GDM1 (cell line): ENCODE measurements at places on chromosomes 13 and 19.

DNA sequence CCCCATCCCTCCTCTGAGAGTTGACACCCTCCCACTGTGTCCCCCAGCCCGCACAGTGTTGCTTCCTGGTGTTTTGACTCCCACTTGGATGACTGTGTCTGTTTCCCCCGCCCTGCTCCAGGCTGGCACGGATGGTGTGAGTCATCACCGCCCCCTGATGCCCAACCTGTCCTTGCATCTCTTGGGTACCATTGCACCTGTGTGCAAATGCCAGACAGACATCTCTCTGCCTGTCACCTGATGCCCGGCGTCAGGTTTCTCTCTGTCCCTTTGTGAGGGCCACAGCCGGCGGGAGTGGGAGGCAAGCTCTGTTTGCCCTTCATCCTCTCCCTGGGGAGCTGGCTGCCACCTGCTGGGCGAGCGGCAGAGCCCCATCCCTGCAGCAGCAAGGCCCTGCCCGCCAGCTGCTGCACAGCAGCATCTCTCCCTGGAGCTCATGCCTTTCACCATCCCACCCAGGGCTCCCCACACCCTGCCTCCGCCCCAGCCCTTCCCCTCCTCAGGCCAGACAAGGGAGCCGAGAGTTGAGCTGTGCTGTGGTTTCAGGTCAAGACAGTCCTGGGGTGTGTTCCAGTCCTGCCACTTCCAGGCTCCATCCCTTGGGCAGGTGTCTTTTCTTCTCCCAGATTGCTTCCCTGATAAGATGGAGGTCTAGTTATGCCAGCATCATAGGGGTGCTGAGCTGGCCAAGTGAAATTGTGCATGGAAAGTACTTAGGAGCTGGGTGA, 29.7 kb downstream of the NKPD1 start:
- no peak for DNase-seq

- DNase-seq, result no peak
Measured at GRCh38 chr19:10510301-10510802, 6.9 kb downstream of the S1PR5 start.

DNA sequence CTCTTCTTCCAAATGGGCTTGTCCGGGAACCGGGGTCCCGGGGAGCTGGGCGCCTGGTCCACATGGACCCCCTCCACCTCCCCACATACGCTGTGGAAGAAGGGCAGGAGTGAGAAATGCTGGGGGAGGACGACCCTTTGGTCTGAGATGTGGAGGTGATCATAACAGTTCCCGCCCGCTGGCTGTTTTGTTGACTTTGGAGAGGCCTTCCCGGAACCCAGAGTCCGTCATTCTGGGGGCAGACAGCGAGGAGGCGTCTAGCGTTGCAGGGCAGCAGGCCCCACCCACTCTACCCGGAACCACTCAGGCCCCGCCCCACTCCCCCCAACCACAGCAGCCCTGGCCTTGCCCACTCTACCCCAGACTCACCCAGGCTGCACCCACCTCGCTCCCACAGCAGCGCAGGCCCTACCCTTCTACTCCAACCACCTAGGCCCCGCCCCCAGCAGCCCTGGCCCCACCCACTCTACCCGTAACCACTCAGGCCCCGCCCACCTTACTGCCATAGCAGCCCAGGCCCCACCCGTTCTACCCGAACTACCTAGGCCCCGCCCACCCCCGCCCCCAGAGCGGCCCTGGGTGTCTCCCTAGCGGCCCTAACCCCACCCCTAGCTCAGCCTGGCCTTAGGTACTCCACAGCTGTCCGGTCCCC, 7.1 kb downstream of the GPR108 start:
- DNase-seq, result no peak

GRCh38 chr19:4474514-4475022, 2.5 kb downstream of the HDGFL2 start:
- no peak for DNase-seq

DNA sequence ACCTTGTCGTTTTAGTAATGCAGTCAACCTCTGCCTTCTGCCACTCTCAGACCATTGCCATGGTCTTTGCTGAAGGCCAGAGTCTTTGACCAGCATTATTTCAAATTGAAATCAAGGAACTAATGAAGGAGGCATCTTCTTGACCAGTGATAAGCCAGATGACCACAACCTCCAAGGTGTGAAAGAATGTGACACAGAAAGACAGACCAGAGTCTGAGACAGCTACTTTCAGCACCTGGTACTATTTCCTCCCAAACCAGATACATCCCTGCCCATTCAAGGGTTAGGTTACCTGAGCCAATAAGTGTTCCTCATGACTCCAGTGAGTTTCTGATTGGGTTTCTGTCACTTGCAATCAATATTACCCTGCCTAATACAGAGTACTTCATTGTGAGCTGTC, 20.3 kb upstream of the RNASEH2B start:
- no peak for DNase-seq

DNA sequence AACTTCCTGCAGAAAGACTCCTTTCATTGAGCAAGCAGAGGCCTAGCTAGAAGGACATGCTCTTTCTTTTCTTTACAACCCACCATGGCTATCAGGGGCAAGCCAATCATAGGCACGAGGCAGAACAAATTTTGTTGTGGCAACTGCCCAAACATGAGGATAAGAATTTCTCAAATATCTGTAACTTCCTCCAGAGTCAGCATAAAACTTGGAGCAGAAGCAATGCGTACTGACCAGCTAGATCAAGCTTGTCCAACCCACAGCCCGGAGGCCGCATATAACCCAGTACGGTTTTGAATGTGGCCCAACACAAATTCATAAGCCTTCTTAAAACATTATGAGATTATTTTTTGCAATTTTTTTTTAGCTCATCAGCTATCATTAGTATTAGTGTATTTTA, 87.0 kb upstream of the SOX21 start:
- no peak for DNase-seq

DNA sequence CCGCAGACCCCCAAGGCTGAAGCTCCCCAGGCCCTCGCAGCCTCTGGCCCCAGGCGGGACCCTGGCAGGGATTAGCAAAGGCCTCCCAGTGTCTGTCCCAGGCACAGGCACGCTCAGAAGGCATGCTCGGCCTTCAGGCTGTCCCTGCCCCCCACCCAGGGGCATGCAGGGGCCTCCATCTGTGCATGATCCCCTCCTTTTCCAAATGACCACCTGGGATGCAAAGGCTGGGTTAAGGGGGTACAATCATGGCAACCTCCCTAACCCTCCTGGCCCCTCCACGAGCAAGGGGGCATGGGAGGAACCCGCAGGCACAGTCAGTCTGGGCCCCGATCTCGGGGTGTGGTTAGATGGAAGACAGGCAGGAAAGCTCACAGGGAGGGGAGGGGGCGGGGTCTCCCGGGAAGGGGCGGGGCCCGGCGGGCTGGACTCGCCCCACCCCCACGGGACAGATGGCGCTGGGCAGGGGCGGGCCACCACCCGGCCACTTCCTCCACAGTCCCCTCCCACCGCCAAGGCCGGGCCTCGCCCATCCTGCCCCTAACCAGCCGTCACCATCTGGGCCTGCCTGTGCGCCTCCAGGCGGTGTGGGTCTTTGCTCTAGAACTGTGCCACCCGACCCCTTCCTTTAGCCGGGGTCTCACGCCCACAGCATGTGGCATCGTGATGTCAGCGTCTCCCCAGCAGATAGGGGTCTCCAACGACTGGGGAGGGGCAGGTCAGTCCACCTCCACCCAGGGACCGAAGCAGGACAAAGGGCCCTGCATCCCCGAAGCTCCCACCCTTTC, 7.0 kb upstream of the REXO1 start:
- peak; percentile 91 for DNase-seq

- no peak for DNase-seq
Measured at GRCh38 chr13:21889651-21890050, 218.8 kb downstream of the FGF9 start.

GRCh38 chr19:1768248-1768647, 14.9 kb downstream of the ONECUT3 start:
- no peak for DNase-seq

- DNase-seq, result no peak
Measured at GRCh38 chr19:18366021-18366435, 19.9 kb upstream of the GDF15 start.

DNA sequence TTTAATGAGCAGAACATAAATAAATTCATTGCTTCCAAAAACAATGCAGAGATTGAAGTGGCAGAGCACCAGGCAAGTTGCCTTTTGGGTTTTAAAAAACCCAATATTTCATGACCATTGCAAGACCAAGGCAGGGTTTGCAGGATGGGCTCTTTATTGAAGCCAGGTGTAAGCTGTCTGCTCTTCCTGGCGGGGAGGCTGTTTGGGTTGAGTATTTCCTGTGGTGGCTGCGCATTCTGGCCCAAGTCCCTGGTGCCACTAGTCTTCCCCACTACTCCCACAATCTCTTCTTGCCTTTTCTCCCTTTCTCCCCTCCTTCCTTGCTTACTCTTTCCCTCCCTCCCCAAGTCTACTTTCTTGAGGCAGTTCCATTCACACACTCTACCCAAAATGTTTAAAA, 116.4 kb downstream of the AKAP11 start:
- DNase-seq, result no peak

- no peak for DNase-seq
Measured at GRCh38 chr19:19368087-19368486, 37.4 kb upstream of the GATAD2A start.

DNA sequence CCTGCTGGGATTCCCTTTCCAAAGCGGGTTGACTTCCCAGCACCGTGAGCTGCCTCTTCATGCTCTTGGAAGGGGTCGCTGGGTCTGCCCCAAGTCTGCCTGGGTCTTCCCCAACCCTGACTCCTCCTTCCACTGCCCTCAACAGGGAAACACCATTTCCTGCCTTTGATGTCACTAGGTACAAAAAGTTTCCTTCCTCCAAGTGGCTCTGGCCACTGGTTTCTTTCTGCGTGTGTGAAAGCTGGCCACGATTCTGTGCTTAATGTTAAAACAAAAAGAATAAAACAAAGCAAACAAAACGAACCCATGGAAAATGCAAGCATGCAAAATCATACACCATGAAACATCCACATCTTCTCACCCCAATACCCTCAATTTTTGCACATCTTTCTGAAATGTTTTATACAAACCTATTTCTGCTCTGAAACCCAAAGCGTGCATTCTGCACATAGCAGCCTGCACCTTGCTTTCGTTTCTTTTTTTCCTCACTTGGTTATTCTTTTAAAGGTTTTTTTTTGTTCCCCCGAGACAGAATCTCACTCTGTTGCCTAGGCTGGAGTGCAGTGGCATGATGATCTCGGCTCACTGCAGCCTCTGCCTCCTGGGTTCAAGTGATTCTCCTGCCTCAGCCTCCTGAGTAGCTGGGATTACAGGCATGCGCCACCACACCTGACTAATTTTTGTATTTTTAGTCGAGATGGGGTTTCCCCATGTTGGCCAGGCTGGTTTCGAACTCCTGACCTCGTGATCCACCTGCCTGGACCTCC, 12.5 kb upstream of the TNFSF9 start:
- DNase-seq, result no peak

GRCh38 chr19:18020212-18021085, 12.5 kb downstream of the ARRDC2 start:
- DNase-seq, result no peak

GRCh38 chr13:33606692-33607091, 211.3 kb upstream of the RFC3 start:
- DNase-seq, result no peak

- DNase-seq, result no peak
Measured at GRCh38 chr19:44729516-44730033, 18.9 kb upstream of the BCL3 start.

DNA sequence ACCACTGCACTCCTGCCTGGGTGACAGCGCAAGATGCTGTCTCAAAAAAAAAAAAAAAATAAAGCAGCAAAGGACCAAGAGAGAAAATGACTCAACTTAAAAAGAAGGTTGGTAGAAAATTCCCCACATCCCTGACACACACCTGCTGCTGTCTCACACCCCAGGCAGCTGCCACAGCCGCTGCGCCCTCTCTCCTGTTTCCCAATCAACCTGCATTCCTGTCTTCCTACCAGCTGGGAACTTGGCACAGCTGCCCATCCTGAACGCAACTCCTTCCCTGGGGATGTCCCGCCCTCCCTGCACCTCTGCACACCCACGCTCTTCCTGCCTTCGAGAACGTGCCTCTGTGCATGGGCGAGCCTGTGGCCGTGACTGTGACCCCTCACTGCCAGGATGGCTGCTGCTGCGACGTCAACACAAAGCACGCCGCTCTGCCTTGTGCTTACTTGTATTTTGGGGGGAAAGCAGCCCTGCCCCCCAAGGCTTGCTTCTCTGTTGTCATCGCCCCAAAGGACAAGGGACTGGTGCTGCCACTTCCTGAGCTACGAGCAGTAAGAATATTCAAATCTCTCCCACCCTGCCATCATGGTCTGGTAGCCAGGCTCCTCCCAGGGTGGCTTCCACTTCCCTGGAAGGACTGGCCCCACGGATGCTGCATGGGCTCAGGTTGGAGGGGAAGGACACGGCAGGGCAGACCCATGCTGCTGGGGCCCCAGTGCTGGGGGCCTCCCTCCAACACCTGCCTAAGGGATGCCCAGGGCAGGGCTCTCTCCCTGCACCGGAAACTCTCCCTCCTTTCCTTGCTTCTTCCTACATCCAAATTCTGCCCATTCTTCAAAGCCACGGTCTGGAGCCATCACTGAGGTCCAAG, 20.7 kb downstream of the SH3GL1 start:
- no peak for DNase-seq

GRCh38 chr13:95275322-95276036, 25.8 kb downstream of the ABCC4 start:
- DNase-seq, result no peak

GRCh38 chr19:7326105-7326877, 22.4 kb upstream of the ARHGEF18 start:
- DNase-seq, result no peak

GRCh38 chr19:30896554-30896953, 452.7 kb downstream of the TSHZ3 start:
- DNase-seq, result no peak

DNA sequence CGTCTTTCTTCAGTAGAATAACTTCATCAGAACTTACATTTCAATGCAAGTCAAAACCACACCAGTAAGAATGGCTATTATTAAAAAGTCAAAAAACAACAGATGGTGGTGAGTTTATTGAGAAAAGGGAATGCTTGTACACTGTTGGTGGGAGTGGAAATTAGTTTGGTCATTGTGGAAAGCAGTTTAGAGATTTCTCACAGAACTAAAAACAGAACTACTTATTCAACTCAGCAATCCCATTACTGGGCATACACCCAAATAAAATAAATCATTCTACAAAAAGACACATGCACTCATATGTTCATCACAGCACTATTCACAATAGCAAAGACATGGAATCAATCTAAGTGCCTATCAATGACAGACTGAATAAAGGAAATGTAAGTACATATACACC, 231.2 kb downstream of the NHLRC3 start:
- DNase-seq, result no peak

DNA sequence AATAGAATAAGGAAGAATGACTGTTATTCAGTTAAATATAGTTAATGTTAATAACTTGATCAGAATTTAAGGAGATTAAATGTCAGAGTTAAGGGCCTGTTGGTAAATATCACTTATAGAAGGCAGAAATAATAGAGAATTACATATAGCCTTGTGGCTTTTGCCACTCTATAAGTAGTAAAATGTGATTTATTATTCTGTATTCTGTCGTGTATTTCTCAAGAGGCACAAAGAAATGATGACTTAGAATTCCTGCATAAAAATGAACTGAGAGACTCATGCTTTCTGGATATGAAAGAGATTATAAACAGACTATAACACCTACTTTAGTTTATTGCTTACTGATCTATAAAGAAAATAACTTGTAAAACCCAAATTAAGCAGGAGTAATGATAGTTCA, 40.1 kb downstream of the GPC6 start:
- DNase-seq, result no peak

GRCh38 chr19:47469363-47469700, 2.4 kb downstream of the SLC8A2 start:
- DNase-seq, result no peak

- no peak for DNase-seq
Measured at GRCh38 chr13:98297051-98297450, 120.0 kb upstream of the RNF113B start.

GRCh38 chr19:18282021-18282787, 782 bp upstream of the JUND start:
- no peak for DNase-seq

GRCh38 chr19:7899751-7900378, 3.8 kb upstream of the MAP2K7 start:
- DNase-seq, result no peak
